ENCODE measurements at places on chromosomes 2 and 18.

GRCh38 chr2:64313398-64313723, 140.6 kb upstream of the LGALSL start:
- DNase-seq = no peak

GRCh38 chr2:70686577-70687460, 81.2 kb downstream of the ADD2 start:
- peak; percentile 72 for DNase-seq

GRCh38 chr2:1606421-1607235, 137.7 kb downstream of the PXDN start:
- no peak for DNase-seq

- DNase-seq = no peak
Observed at GRCh38 chr2:68377137-68377780, 12.2 kb downstream of the PLEK start.

- no peak for DNase-seq
Observed at GRCh38 chr2:191350826-191351225, 105.6 kb downstream of the MYO1B start.
